ENCODE measurements at places on chromosomes 1 and 21.

GRCh38 chr1:119440721-119441307 is 25.9 kb downstream of the HSD3B2 start:
- no peak for DNase-seq

- DNase-seq = no peak
Measured at GRCh38 chr1:154730259-154730658, 122.3 kb upstream of the ADAR start.

- no peak for DNase-seq
Measured at GRCh38 chr1:20476265-20477038, 9.6 kb downstream of the CAMK2N1 start.

- no peak for DNase-seq
Measured at GRCh38 chr1:60224523-60224922, 151.0 kb upstream of the C1orf87 start.

DNA sequence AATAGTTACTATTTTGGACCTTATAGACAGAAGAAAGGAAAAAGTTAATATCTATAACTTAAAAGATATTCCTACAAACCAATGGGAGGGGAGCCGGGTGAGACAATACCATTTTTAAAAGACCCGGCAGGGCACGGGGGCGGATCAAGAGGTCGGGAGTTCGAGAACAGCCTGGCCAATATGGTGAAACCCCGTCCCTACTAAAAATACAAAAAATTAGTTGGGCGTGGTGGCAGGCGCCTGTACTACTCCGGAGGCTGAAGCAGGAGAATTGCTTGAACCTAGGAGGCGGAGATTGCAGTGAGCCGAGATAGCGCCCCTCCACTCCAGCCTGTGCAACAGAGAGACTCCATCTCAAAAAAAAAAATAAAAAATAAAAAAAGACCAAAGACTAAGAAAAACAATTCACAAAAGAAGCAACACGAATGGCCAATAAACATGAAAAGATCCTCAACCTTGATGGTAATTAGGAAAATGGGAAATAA is 1.2 kb upstream of the PSMB2 start:
- DNase-seq = peak; percentile 23

GRCh38 chr1:4127592-4128140 is 227.6 kb upstream of the C1orf174 start:
- no peak for DNase-seq

DNA sequence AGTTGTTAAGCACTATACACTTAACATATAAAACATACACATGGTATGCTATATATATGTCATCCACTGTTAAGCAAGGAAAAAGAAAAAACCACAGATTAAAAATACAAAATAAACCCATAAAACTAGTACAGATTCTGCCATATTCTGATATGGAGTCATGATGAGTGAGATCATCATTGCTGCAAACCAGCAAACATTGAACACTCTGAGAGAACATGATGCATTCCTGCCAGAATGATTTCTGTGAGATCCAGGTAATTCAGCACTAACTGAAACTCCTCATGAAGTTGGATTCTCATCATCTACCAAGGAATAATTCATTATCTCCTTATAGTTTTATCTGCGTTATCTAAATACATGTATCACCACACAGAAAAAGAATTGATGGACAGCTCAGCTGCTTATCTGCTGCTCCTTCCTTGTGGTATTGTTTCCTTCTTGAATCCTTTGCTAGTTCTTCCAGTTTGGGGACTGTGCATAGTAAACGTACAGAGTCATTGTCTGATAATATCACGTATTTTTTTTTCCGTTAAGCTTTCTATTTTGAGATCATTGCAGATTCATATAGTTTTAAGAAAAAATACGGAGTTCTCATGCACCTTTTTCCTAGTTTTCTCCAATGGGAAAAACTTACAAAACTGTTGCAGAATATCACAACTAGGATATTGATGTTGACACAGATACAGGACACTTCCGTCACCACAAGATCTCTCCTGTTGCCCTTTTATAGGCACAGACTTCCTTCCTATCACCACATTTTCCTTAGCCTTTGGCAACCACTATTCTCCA is 9.3 kb downstream of the RAB4A start:
- no peak for DNase-seq

DNA sequence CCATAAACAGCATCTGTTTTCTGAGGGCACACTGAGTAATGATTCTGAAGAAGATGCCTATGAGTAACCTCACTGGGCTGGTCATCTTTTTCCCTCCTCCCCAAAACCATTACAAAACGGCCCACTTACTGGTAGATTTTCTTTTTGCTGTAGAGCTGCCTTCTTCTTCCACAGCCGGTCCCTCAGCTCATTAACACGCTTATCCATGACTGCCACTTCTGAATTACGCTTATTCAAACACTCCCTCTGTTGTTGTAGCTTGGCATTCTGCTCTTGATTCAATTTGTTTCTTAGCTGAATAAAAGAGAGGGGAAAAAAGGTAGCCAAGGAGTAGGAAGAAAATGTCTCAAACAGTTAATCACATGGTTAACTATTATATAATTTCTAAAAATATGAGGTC is 43.1 kb downstream of the TP53BP2 start:
- DNase-seq = no peak

GRCh38 chr1:217134857-217135568 is 411.8 kb upstream of the ESRRG start:
- no peak for DNase-seq

DNA sequence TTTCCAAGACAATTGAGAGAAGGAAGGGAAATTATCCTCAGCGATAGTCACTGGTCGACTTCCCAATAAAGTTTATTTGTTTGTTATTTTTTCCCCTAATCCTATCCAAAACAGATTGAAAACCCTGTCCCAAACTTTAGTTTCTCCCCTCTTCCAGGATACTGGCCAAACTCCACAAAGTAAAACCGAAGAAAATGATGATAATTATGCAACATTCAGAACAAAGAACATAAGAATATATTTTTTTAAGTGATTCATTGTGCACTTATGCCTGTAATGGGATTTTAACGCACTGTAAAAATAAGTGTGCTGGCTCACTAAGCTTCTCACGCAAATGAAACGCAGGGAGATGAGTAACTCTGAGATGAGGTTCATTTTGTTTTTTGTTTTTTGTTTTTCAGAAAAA is 6.0 kb downstream of the GLIS1 start:
- DNase-seq = no peak

GRCh38 chr1:64363111-64363510 is 106.8 kb upstream of the CACHD1 start:
- DNase-seq = no peak

GRCh38 chr1:243798726-243799125 is 51.3 kb downstream of the AKT3 start:
- DNase-seq = no peak

- DNase-seq = no peak
Measured at GRCh38 chr1:173287785-173288184, 80.7 kb upstream of the TNFSF4 start.

GRCh38 chr1:4176841-4177240 is 276.8 kb upstream of the C1orf174 start:
- no peak for DNase-seq

All from activated naive CD4-positive, alpha-beta T cell treated with anti-CD3 and anti-CD28 coated beads, Interleukin-2, amount 50 U/mL, for 16 hours (primary cell).